Fibroblast of skin of right biceps (primary cell): ENCODE measurements at places on chromosomes 16 and 17.

DNA sequence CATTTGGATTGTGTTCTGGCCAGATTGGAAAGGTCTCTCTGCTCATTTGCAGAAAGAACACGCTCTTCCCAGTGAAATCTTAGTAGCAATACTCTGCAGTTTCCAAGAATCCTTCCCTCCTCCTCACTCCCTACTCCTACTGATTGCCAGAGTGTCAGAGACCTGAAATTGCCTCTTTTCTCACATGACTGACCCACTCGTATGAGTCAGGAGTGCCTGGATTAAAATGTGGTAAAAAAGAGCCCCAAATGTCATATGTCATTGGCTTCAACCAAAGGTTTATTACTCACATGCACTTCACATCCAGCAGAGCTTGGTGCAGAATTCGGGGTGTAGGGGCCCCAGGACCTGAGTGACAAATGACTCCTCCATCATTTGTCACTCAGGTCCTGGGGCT lies 39.7 kb upstream of the IRX3 start:
- DNase-seq = peak; percentile 27

- DNase-seq = no peak
Measured at GRCh38 chr16:89709166-89709565, 7.7 kb upstream of the SPATA2L start.

- DNase-seq = no peak
Measured at GRCh38 chr16:88732172-88732960, 26.1 kb downstream of the CTU2 start.

DNA sequence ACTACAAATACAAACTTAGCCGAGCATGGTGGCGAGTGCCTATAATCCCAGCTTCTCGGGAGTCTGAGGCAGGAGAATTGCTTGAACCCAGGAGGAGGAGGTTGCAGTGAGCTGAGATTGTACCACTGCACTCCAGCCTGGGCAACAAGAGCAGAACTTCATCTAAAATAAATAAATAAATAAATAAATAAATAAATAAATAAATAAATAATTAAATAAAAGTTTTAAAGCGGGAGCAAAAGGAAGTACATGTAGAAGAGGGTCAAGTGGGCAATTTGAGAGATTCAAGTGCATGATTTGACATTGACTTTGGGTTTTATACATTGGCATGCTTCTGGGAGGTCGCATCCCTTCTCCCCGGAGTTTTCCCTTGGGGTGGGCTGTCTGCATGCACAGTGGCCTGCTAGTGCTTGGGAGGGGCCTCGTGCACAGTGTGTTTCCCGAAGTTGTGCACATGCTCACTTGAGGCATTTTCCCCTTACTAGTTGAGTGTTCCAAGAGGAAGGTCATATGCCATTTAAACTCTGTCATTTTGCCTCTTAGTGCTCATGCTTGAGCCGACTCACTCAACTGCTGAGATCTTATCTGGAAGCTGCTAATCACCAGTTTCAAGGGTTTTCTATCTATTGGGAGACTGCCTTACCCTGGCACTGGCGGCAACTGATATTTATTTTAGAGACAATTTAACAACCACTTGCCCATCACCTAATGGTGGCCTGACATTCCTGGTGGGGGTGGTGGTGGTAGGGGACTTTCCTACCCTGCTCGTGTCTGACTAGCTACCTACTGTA lies 193.2 kb upstream of the MPHOSPH6 start:
- DNase-seq = no peak

DNA sequence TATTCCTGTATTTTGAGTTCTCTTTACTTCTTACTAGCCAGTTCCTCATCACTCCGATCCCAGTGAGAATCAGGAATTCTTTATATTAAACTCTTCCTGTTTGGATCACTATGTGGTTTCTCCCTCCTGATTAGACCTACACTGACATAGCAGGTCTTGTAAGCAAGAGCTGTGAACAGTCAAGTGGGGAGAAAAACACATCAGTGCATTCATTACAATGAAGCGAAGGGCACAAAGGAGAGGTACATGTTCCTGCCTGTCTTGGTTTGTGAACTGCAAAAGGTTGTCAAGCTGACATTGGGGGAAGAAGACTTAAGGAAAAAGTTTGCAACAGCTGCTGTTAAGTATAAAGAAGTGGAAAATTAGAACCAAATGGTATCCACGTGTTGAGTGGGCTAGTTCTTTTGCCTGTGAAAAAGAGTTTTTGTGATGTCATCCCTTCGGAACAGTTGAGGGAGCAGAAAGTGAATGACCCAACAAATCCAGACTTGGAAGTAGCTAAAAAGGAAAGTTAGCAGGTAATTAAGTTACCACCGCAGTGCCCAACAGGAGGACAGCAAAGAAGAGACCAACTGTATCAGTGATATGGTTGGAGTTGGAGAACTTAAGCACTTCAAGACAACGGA lies 23.0 kb upstream of the TRIM25 start:
- DNase-seq = no peak

GRCh38 chr17:74954115-74954514 lies 18.4 kb downstream of the OTOP3 start:
- no peak for DNase-seq

DNA sequence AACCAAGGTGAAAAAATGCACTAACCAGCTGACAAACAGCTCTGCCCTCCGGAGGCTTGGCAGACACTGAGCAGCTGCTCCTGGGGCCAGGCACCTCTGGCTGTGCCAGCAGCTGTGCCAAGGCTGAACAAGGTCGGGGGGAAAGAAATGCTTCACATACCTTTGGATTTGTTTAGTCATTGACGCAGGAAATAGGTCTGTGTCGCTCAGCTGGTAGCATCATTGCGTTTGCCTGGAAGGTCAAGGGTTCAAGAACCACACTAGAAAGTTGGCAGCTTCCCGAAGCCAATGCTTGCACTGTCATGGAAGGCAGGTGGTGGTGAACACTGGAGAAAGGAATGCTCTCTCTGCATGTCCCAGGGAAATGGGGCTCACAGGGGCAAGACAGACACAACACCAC lies 63.5 kb downstream of the PCTP start:
- no peak for DNase-seq

DNA sequence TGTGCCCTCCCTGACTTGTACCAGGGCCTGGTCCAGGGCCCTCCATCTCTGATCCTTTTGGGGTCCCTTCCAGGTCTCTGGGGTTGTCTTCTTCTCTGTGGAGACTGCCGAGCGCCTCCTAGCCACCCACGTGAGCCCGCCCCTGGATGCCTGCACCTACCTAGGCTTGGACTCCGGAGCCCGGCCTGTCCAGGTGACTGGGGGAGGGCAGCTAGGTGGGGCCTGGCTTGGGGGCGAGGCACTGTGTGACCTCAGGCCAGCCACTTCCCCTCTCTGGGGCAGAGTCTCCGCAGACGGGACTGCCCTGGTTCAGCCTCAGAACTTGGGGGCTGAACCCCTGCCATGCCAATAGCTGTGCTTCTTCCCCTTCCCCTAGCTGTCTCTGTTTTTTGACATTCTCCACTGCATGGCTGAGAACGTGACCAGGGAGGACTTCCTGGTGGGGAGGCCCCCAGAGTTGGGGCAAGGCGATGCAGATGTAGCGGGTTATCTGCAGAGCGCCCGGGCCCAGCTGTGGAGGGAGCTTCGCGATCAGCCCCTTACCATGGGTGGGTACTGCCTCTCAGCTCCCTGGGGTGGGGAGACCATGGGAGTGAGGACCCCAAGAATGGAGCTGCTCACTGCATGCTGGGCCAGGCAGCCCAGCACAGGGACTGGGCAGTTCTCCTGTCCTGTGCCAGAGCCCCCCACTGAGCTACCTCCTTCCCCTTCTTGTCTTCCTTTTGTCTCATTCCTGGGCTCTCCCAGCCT lies 14.6 kb downstream of the FCSK start:
- no peak for DNase-seq
